H1 (cell line): ENCODE measurements at places on chromosomes 4 and X. TPM values are rescaled to one million over a fixed set of nuclear protein-coding genes. Genes with fewer than 3 reads are reported as not detected.

The ALPK1 gene
- 0.43 and 0.44 TPM in 2 replicates for total RNA-seq

- no peak for DNase-seq
Observed at GRCh38 chrX:108000751-108001150, 18.6 kb upstream of the TEX13B start.

GRCh38 chr4:10734697-10735096, 50.1 kb upstream of the CLNK start:
- DNase-seq: no peak

- DNase-seq: no peak
Observed at GRCh38 chr4:150009533-150009932, 68.7 kb upstream of the DCLK2 start.
